Brain (organoid and tissue), 16 donors: ENCODE measurements at places on chromosomes 11 and 22. TPM values are rescaled to one million over a fixed set of nuclear protein-coding genes. Genes with fewer than 3 reads are reported as not detected.

- DNase-seq = no peak
Observed at GRCh38 chr11:18248561-18248960, at the start of gene SAA2. TSS of gene SAA2 (minus strand) at chr11:18248668. CDS start at chr11:18248011, 657 bp downstream.

DNA sequence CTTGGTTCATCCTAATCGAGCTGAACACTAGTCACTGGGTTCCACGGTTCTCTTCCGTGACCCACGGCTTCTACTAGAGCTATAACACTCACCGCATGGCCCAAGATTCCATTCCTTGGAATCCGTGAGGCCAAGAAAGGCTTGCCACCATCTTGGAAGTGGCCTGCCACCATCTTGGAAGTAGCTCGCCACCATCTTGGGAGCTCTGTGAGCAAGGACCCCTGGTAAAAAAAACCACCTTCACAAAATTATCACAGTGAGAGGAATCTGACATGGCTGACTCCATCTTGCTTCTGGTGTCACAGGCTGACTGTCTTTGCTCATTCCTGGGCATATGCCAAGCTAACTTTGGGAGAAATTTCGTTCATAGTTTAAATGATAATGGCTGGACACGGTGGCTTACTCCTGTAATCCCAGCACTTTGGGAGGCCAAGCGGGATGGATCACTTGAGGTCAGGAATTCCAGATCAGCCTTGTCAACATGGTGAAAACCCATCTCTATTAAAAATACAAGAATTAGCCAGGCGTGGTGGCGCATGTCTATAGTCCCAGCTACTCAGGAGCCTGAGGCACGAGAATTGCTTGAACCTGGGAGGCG is 18.9 kb upstream of the KCTD14 start:
- DNase-seq = no peak

DNA sequence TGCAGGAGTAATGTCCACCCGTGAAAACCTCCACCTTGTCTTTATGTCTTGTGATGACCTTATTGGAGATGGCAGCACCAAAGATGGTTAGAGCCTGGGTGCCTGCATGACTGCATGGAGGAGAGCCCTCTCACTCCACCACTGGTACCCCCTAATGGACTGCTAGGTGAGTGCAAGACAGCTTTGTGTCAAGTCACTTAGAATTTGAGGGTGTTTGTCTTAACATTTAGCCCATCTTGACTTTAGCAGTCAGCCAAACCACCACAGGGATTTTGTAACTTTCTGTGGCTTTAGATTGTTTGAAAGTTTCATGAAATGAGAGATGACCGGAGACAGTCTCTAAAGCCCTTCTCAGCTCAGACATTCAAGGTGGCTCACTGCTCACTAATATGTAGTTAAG is 232.9 kb upstream of the NCAM1 start:
- no peak for DNase-seq

GRCh38 chr22:41229730-41230400 is 10.9 kb downstream of the CHADL start:
- no peak for DNase-seq

GRCh38 chr11:2665526-2666400 is 34.0 kb downstream of the KCNQ1OT1 start:
- no peak for DNase-seq

The CXCR5 gene
- polyA plus RNA-seq = 0.07 TPM

The SLC22A6 gene
- 2.0 TPM for polyA plus RNA-seq

The TPH1 gene
- polyA plus RNA-seq = not detected
